H4 (cell line): ENCODE measurements at places on chromosomes 6 and 20. TPM values are rescaled to one million over a fixed set of nuclear protein-coding genes. Genes with fewer than 3 reads are reported as not detected.

Gene CAGE1
- not detected in 2 replicates for total RNA-seq

DNA sequence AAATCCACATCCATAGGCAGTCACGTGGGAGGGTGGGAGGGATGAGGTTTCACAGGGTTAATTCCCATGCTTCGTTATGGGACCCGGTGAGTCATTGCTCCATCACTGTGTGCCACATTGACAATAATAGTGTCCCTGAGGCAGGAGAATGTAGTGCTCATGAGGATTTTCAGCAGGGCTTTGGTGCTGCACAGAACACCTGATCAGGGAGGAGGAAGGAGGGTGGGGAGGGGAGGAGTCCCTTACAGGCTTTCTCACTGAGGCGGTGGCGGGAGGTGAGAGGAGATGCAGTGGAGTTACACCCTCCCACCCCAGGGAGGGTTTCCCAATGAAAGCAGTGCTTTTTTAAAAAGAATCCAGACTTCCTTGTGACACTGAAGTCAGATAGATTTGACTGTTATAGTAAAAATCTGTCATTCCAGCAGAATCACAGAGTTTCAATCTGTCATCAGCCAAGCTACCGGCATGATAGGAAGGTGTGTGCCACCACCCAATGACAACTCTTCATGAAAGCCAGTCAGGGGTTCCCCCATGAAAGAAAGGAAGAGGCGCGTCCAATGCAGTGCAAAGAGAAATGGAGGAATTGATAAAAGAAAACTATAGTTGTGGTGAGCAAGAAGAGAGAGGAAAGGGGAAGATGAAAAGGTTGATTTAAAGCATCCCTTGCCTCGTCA is 144.8 kb downstream of the TBC1D7 start:
- no peak for DNase-seq

GRCh38 chr6:110282412-110282811 is 75.7 kb downstream of the METTL24 start:
- no peak for DNase-seq

Gene PDYN
- not detected in 2 replicates for total RNA-seq

Gene TRIM10
- not detected in 2 replicates for total RNA-seq

DNA sequence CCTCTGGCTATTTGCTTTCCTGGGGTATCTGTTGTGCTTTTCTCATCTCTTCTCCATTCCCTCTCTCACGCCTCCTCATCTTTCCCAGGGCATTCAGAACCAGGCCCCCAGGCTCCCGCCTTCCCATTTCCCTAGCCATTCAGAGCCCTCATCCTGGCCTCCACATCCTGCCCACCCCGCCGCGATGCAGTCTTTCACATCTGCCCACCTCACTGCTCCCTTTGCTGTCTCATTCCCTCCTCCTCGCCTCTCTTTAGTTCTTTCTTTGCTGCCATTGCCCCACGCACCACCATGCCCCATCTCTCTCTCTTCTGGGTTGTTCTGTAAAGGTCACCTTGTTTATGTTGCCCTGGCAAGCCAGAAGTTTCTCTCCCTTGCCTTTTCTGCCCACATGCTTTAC is 10.6 kb upstream of the AAR2 start:
- DNase-seq: no peak

Gene SAPCD1
- 0.21 and 2.8 TPM in 2 replicates for total RNA-seq

- no peak for DNase-seq
These were observed 120.2 kb downstream of the JARID2 start for GRCh38 chr6:15366003-15366535.

DNA sequence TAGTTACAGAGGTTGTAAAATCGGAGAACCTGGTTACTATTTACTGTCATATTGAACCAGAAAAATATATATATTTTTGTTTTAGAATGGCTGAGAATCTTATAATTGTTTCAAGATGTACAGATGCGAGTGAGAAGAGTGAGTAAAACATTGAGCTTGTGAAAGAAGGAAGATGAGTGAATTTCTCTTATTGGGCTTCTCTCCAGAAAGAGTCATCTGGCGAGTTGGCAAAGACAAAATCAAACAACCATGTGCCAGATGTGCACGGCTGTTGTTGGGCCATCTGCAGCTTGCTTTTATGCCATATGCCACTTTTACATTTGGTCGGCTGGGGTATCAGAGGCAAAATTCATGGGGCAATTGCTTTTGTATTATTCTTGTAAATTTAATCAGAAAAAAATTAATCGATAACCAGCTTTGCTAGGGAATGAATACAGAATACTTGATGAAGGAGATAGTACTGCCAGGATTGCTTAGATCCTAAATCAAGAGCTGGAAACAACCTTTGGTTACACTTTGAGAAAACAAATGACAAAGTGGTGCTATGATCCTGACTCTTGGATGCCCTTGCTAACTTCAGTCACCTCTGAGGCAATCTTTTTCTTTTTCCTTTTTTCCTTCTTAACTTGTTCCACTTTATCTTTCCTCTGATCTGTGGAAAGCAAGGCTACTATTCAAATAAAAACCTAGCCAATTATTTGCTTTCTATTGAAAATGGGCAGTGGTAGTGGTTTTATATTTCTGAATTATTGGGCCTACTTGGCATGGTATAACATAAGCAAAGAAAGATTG is 97.1 kb upstream of the GRIK2 start:
- no peak for DNase-seq

GRCh38 chr20:8061861-8062518 is 42.4 kb upstream of the TMX4 start:
- DNase-seq: no peak

DNA sequence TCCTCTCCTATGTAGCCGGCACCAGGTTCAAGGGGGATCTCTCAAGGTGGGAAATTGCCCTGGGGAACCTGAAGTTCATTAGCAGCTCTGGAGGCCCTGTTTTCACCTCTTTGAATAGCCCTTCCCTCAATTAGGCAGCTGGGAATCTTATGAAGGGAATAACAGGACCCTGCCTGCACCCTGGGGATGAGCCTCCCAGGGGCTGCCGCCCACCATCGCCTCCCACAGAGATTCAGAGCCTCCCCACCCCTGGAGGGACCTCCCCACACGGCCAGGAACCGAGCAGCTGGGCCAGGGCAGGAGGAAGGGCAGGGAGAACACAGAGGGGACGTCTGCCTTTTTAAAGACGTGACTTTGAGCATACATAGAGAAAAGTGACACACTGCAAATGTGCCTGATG is 4.6 kb upstream of the EEF1A2 start:
- no peak for DNase-seq

Gene EPB41L1
- 12.4 and 25.3 TPM in 2 replicates for total RNA-seq

- DNase-seq: peak; percentile 28
These were observed 30.1 kb downstream of the PRPH2 start for GRCh38 chr6:42692137-42692911.

Gene TRIM31
- 0.12 TPM in 1 of 2 replicates, not detected in the other for total RNA-seq

GRCh38 chr6:130585587-130585986 is 219.8 kb downstream of the TMEM200A start:
- DNase-seq: no peak

DNA sequence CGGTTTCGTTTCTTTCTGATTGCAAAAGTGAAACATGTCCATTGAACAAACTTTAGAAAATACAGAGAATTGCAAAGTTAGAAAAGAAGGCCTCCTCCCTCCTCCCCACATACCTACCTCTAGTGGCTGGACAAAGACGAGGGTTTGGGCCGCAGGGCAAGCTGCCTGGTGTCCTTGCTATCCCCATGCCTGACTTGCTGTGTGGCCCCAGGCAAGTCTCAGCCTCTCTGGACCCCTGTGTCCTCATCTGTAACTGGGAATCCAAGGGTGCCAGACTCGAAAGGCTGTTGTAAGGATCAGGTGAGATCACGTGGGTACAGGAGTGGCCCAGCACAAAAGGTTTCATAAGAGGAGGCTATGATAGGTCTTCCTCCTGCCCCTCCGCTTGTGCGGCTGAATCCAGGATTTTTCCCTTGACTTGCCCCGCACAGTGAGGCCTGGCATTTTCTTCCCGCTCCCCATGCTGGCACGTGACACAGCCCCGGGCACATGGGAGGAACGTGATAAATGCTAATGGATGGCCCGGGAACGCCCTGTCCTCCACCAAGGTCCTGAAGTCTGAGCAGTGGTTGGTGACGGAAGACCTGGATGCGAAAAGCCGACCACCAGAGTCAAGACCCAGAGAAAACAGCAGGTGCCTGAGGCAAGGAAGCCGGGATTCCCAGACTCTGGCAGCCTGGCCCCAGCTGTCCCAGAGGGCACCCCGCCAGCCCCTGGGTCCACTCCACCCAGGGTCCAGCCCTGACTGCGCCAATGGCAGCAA is 55.8 kb downstream of the UBE2V1 start:
- DNase-seq: no peak

DNA sequence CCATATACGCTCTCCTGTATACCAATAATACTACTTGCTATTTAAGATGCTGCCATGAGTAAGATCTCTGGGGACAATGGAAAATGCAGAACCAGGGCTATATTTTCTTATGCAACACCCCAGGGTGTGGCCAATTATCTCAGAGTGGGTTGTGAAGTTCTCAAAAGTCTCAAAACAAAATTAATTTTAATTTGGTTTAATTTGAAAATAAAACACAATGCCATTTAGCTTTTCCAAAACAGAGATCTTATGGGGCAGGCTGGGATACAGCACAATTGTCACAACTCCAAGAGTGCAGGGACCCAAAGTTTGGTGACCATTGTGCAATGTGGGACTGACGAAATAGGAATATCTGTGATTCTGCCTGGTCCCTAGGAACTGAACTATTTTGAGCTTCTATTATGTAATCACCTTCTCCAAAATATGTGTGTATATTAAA is 43.1 kb downstream of the MBOAT1 start:
- no peak for DNase-seq
